CD4-positive, alpha-beta T cell treated with Interleukin-15 for 4 hours (primary cell): ENCODE measurements at places on chromosomes 5 and 9.

DNA sequence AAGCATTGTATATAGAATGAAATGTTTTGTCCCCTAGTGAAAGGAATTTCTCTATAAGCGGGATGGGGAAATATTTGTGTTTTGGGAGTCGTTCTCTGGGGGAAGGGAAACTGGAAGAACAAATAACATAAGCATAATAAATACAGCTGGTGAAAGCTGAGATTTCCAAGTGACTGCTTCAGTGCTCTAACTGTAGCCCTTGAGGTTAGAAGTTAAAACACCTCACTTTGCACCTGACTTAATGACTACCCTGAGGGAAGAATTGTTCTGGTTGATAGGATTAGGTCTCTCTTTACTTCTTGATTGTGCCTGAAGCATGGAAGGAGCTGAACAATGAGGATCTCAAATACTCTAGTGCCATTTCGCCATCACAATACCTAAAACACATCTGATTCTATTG, 307.4 kb downstream of the MAN2A1 start:
- DNase-seq: no peak

DNA sequence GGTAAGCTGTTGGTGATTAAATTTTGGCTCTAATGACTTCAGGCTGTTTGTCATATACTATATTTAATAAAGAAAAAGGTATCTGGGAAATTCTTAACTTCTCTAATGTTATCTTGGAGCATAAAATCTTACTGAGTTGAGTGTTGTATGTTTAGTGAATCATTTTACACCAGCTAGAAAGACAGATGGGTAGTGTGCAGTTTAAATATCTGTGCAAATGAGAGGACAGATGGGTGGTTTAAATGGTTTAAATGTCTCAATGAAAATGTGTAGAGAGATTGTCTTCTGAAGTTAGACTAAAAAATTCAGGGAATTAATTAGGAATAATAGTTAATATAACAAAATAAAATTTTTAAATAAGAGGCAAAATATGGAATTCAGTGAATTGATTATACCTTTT, 114.5 kb downstream of the FER start:
- DNase-seq: no peak

DNA sequence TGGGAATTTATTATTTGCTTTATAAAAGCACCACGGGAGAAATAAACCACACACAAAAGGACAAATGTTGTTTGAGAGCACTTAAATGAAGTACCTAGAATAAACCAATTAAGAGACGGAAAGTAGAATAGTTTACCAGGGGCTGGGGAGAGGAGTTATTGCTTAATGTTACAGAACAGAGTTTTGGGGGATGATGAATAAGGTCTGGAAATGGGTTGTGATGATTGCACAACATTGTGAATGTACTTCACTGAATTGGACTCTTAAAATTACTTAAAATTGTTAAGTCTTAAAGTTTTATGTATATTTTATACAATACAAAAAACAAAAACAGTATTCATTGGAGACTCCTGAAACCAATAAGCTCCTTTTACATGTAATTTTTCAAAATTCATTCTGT, 1.5 kb downstream of the ZBTB43 start:
- no peak for DNase-seq

DNA sequence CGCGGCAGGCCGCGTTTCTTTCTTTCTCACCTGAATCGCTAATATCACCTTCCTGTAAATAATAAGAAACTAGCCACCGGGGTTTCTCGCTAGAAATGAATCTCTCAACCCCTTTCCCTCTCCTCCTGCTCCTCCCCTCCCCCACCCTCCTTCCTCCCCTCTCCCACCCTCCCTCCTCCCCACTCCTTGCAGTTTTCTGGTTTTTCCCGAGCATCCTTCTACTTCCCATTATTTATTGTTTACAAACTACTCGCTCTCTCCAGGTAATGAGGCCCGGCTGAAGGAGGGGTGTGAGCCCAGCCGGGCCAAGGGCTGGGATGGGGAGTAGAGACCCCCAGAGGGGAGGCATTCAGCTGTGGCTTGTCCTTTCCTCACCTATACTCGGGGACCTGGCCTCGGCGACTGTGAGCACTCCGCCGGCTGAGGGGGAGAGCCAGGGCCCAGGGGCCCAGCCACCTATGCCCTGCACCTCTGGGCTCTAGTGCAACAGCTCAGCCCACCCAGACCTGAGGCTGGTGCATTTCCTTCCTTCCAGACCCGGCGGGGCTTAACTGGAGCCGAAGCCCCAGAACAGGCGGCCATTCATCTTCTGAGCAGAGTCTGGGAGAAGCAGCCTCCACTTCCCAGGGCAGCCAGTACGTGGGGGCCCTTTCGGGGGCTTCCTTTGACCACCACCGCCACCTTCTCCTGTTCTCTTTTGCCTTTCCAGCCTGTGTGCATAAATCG, 2.1 kb upstream of the IRX4 start:
- no peak for DNase-seq

DNA sequence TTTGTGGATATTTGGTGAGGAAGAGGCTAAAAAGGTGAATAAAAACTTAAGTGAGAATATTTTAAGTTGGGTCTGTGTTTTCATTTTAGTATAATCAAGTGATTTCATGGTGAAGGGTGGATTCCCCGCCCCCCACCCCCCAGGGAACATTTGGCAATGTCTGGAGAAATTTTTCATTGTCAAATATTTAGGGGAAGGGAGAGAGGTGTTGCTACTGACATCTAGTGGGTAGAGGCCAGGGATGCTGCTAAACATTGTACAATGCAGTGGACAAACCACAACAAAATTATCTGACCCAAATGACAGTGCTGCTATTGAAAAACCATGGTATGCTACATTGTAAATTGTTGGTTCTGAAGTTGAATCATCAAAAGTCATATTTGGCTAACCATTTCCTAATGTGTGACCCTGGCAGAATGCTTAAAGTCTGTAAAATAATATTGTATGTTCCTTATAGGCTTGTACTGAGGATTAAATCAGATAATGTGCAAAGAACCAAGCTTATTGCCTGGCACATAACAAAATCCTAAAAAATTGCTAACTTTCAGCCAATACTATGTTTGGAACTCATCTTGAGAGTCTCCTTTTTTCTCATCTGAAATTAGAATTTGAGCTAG, 5.6 kb downstream of the C5orf24 start:
- no peak for DNase-seq
